Posterior vena cava (tissue), 2 donors: ENCODE measurements at places on chromosomes 1 and 21. TPM values are rescaled to one million over a fixed set of nuclear protein-coding genes. Genes with fewer than 3 reads are reported as not detected.

Gene SCNM1
- 27.0 TPM for total RNA-seq

Gene FNBP1L
- 9.3 TPM for total RNA-seq

Gene SMCP
- total RNA-seq, result not detected

Gene SPATA17
- total RNA-seq, result 0.48 TPM

Gene CLDN17
- total RNA-seq, result not detected

Gene B3GALT6
- total RNA-seq, result 10.3 TPM

Gene RGS13
- total RNA-seq, result 0.81 TPM

Gene SELENOF
- 189 TPM for total RNA-seq

Gene KCNE2
- total RNA-seq, result not detected

Gene CD84
- total RNA-seq, result 16.8 TPM

Gene CRNN
- not detected for total RNA-seq

Gene SLC44A5
- not detected for total RNA-seq

Gene CASZ1
- total RNA-seq, result 18.4 TPM

Gene PTCH2
- 2.1 TPM for total RNA-seq

- no peak for DNase-seq
These were observed 117.7 kb downstream of the NRDC start for GRCh38 chr1:51760872-51761271.

DNA sequence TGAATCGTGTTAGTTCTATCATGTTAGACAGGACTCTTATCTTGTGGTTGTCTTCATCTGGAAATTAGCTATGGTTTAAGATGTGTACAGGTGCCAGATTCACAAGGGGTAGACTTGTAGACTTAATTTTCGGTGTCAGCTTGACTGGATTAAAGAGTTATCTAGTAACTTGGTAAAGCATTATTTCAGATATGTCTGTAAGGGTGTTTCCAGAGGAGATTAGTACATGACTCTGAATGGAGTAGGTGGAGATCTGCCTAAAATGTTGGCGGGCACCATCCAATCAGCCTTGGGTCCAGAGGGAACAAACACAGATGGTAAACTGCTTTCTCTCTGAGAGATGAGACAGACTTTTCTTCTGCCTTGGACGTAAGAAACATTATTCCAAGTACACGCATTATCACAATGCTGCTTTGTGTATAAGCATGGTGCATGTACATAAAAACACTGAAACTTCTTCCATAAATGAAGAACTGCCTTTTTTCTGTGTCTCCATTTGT, 434.6 kb downstream of the SMYD3 start:
- DNase-seq, result no peak

DNA sequence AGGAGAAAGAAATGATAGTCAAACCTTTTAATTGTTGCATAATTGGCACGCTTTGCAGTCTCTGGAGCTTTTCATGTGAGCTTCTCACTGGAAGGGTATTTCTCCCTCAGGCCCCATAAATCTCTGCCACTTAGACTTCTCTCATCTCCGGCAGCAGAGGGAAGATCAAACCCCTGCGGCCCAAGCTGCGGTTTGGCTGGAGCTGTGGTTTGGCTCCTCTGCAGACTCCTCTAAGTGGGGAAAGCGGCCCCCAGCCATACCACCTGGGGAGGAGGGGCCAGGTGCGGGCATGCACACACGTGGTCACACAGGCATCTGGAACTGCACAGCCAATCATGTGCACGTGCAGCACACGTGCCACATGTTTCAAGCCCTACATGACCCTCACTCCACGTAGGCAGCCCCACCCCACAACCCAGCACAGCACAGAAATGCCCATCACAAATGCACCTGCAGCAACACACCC, 58.3 kb downstream of the UBE2T start:
- DNase-seq, result peak; percentile 72

- no peak for DNase-seq
These were observed 210.2 kb downstream of the GREM2 start for GRCh38 chr1:240401731-240402130.

DNA sequence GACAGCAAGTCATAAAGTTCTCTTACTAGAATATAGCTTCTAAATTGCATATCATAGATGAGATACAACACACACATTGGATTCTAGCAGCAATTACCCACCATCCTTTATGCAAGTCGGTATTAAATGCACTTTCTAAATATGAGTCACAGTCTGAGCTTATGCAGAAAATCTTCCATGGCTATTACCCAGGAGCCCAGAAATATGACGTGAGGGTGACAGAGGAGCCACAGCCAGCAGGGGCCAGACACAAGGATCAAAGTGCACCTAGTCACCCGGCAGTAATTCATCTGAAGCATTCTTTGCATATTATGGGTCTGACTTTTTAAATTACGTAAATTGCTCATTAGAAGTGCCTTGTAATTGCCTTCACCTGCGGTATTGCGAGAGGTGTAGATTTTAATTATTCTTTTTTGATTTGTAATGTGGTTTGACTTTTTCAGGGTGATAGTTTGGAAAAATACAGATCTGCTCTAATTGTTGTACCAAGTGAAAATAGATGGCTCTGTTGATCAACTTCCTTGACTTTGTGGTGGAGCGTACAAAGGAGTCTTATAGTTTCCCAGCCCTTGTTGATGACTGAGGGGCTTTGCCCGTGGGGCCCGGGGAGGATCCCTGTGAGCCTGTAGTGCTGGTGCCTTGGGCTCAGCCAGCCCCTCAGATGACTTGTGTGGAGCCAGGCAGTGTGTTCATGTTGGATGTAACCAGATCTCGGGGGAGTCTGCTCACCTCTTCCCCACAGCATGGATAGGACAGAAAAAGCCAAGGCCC, 470.0 kb upstream of the VAMP3 start:
- DNase-seq, result no peak

DNA sequence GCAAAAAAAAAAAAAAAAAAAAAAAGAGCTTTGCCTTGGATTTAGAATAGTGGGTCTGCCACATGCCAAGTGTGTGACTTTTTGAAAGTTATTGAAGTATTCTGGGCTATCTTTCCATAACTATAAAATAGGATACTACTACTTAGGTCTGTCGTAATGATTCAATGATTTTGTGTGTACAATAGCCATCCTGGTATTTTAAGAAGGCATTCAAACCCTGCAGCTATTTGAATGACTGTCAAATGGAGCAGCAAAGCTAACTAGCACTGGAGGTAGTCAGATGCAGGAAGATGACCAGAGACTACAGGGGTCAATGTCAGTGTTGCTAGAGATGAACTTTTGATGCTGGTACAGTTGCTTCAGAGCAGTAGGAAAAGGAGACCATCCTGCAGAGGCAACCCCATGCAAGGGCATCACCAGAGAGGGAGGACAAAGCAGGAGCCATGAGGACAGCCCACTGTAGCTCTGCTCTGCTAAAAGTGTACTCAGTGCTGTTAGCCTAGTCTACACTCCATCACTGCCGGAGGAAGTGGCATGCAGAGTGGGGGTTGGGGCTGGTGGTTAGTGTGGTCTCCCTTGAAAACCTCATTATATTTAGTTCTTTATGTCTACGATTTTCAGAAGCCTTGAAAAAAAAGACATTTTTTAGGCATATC, 29.0 kb downstream of the DUSP10 start:
- no peak for DNase-seq

DNA sequence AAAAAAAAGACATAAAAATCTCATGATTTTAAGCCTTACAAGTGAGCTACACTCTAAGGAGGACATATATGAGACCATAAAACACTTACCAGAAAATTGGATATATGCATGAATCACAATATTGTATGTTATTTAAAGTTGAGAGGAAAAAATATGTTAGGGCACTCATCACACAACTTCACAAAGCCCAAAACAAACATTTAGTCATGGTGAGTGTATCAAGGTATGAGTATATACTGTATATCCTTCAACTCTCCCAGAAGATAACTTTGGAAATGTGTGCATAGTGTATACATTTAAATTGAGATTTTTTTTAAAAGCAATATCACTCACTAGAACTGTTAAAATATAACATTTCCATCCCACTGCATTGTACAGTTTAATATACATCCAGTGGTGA, 259.3 kb downstream of the SRGAP2C start:
- DNase-seq, result no peak

- DNase-seq, result no peak
These were observed 43.3 kb upstream of the SIPA1L2 start for GRCh38 chr1:232673256-232673655.

- no peak for DNase-seq
These were observed 70.4 kb upstream of the LYST start for GRCh38 chr1:235937123-235937522.

- no peak for DNase-seq
These were observed 37.2 kb downstream of the WNT4 start for GRCh38 chr1:22105611-22106207.

DNA sequence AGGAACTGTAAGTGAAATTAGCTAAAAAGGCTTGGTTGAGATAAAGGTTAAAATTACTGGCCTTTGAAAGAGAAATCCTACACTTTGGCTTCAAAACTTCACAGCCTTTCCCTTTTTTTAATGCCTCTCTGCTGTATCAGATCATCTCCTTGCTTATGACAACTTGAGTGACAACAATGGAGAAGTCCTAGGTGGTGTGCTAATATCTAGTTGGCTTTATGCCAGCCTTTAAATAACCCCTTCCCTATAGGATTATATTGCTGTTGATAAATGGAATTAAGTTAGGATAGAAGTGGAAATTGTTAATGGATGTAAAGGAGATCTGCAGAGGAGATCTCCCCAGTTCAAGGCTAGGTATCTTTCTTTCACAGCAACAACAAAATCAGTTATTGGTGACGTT, 130.2 kb upstream of the ATP1B1 start:
- no peak for DNase-seq

DNA sequence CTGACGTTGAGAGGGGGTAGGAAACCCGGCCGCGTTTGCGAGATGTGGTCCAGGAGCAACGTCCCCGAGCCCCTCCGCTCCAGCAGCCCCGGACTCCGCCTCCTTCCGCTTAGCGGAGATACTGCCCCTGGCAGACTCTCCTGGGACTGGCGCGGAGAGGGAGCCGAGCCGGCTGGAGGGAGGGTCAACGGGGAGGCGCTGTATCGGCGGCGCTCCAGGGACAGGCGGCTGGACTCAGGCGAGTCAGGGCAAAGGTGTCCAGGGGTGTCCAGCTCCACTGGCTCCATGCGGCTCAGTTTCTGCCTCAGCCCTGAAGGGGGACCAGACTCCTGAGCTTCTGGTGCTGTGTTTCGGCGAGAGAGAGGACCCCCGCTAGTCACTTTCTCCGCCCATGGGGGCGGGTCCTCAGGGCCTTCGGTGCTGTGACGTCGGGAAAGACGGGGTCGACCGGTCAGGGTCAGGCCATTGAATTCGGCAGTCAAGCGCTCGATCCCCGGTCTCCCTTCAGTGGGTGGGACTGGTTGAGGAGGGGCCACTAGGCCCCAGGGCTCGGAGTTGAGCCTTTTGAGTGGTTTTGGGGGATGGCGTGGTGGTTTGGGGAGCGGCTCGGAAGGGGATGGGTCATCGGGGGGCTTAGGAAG, 2.8 kb upstream of the LIX1L start:
- peak; percentile 92 for DNase-seq

- no peak for DNase-seq
These were observed 23.8 kb downstream of the TMCC2 start for GRCh38 chr1:205251576-205251975.

DNA sequence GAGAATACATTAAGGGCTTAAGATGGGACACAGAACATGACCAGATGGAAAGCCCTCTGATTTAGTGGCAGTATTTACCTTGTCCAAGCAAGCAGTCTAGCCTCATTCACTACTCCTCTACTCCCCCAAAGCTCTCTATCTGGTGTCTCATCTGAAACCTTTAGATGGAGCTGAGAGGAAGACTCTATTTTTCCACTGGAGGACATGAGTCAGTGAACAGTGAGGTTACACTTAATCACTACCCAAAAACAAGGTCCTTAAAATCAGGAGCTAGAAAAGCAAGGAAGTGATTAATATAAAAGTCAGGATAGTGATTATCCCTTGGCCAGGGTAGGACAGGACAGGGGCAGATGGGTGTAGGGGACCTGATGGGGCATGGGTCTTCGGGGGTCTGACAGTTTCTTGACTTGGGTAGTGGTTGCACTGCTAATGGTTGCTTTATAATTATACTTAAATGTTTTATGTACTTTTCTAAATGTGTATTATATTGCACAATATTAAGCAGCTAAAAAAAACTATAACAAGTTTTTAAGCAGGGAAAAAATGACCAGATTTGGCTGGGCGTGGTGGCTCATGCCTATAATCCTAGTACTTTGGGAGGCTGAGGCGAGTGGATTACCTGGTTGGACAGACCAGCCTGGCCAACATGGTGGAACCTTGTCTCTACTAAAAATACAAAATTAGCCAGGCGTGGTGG, 3.0 kb downstream of the PTPN22 start:
- no peak for DNase-seq

DNA sequence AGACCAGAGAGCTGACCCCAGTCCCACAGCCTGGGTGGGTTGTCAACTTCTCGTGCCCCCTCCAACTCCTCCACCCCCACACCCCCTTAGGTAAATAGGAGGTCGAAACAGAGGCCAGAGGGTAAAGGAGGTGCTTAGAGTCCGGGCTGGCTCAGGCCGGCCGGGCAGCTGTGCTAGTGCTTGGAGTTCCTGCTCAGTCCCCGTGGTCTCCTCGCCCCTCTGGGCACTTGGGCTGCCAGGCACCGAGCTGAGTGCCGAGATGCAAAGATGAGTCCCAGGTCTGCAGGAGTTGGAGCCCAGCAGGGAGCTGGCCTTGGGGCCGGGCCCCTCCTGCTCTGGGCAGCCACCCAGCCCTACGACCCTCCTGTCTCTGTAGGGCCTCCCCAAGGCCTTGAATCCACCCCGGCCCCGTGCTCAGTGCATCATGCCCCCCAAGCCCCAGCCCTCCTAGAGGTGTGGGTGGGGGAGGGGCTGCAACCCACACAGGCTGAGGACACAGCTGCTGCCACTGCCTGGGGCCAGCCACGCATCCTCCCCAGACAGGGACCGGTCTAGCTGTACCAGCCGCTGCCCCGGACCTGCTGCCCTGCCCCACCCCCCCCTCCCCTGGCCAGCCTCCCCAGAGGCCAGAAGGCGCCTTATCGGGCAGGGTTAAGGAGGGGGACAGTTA, 1.9 kb downstream of the SMIM1 start:
- DNase-seq, result no peak

DNA sequence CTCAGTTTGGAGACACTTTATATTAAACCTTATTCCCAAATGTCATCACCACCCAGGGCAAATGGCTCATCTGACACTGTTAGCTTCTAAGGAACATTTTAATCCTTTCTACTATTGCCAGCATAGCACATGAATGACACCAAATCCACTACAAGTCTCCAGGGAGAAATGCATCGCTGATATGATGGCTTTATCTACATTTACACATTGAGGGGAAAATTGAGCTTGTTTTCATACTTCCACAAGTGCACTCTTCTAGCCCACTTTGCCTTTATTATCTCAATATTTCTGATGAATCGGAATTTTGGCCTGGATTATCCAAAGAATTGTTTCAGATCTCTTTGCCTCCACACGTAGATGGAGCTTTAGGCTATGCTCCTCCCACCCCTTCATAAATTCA, 75.4 kb downstream of the RUNX1 start:
- no peak for DNase-seq
